HT1080 (cell line): ENCODE measurements at places on chromosomes 3 and 15. TPM values are rescaled to one million over a fixed set of nuclear protein-coding genes. Genes with fewer than 3 reads are reported as not detected.

DNA sequence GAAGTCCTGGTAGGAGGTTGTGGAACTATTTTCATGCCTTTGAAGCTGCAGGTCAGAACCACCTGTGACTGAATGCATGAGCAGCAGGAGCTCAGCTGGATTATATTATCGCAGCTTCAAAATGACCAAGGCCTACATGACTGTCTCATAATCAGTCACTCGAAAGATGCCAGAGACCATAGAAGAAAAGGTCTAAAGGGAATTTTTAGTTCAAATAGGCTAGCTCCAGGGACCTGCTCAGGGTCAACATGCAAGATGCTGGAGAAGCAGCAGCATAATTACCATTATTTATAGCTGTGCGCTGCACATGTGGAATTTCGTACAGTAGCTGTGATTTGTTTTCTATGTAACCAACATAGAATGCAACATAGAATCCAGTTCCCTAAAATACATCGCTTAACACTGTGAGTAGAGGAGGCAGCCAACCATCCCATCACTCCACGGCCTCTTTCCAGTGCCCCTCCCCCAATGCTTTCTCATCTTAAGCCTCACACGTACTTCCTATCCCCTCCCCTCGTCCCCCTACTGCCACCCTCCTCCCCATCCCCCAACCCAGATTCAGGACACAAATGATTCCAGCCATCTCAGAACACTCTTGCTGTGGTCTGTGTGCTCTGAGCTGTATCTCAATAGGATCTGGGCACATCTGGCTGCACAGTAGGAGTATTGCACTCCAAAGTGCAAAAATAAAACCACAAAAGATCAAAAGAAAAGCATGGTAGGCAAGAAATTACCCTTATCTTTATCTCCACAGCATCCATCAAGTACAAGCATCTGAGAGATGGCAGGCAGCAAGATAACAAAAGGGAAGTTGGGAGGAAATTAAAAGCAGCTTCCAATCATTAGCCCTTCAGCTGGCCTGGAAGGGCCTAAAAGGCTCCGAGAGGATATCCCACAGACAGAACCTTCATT lies 352.8 kb upstream of the SEMA6D start:
- DNase-seq = no peak

DNA sequence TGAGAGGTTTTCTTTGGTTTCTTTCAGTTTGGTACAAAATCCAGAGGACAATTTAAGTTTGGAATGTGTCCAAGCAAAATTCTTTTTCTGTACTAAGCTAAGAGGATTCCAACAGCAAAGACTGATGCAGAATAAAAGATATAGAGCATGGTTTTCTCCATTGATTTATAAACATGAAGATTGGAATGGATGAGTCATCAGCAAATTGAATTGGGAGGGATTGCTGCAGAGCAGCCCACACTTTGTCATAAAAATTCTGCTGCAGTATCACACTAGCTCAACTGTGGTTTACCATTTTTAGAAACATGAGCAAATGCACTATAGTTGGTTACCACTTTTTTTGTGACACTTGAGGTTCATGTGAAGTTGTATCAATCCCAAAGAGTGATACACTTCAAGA lies 16.1 kb upstream of the LARP6 start:
- DNase-seq = peak; percentile 62

GRCh38 chr3:105836533-105836932 lies 32.3 kb downstream of the CBLB start:
- no peak for DNase-seq

GRCh38 chr15:42650208-42651066 lies 75.0 kb downstream of the STARD9 start:
- DNase-seq = peak; percentile 82

- DNase-seq = peak; percentile 84
Measured at GRCh38 chr3:50264383-50264963, 4.5 kb upstream of the SEMA3B start.

- no peak for DNase-seq
Measured at GRCh38 chr15:80913541-80913940, 76.1 kb downstream of the MESD start.

KIF15 gene
- total RNA-seq = 10.6 and 15.6 TPM in 2 replicates

GCNT3 gene
- total RNA-seq = 0.10 and 0.79 TPM in 2 replicates

FSIP1 gene
- total RNA-seq = 0.43 and 0.93 TPM in 2 replicates

ABI3BP gene
- total RNA-seq = 0.23 and 2.2 TPM in 2 replicates

CTXN2 gene
- total RNA-seq = not detected in 2 replicates
